Right cardiac atrium (tissue), 5 donors: ENCODE measurements at places on chromosomes 4 and X. TPM values are rescaled to one million over a fixed set of nuclear protein-coding genes. Genes with fewer than 3 reads are reported as not detected.

GRCh38 chr4:30924495-30924894 is 204.3 kb downstream of the PCDH7 start:
- DNase-seq: no peak

- no peak for DNase-seq
Measured at GRCh38 chrX:16511796-16512776, 137.9 kb upstream of the S100G start.

GRCh38 chr4:170122252-170122651 is 32.5 kb upstream of the AADAT start:
- DNase-seq: no peak

- no peak for DNase-seq
Measured at GRCh38 chr4:113960684-113961321, 18.6 kb downstream of the ARSJ start.

GRCh38 chrX:150062292-150063137 is 124.2 kb upstream of the EOLA2 start:
- peak; percentile 59 for DNase-seq

DNA sequence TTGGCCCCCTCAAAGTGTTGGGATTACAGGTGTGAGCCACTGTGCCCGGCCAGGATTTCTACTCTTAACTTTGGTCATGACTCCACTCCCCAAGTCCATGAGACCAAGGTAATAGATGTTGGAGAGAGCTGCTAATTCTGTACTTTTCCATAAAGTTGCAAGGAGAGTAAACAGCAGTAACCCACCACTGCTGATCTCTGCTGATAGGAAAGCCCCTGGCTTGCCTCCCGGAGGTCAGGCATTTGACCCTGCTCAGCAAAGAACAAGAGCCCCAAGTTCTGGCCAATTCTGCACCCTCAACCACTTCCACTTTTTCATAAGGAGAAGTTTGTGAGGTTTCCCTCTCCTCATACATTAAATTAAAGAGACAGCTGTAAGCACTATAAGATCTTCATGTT is 143.0 kb downstream of the RASL11B start:
- DNase-seq: no peak

- DNase-seq: no peak
Measured at GRCh38 chrX:14359727-14360126, 169.6 kb upstream of the GLRA2 start.

DNA sequence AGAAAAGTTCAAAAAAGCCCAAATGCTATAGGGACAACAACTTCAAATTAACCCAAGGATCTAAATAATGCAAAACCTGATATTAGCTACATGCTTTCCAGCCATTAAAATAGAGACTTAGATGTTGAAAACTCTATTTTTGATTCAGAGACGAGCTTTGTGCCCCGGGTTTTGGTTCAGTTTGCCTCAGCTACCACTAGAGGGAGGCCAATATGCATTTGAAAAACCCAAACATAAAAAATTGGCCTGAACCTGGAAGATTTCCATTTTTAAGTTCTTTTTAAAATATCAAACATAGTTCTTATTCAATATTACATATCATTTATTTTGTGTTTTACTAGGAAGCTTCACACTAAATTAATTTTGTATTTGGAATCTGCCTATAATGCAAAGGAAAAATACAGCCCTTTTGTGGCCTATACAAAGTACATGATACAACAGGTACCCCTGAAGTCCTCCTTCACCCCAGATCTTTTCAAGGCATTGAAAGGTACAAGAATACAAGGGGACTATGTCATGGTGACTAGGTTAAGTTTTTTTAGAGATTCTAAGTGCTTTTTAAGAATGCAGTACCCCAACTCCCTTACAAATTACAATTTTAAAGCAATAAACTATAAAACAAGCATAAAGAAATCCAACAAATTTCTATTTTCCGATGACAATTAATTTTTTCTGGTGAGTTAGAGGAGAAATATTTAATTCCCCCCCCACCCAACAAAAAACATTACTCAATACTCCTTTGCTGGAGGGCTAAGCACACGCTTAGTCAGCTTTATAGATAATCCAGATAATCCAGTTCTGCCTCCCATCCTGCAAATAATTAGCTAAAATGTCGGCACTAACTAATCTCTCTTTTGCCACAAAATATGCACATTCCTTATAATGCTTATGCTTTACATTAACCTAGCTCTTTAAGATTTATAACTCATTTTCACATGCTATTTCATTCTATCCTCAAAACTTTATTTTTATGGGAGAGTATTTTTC is 97.7 kb upstream of the PTPN13 start:
- DNase-seq: peak; percentile 17

- DNase-seq: no peak
Measured at GRCh38 chrX:105210258-105210657, 10.2 kb downstream of the TEX13A start.

GRCh38 chrX:151929126-151929525 is 16.4 kb downstream of the MAGEA4 start:
- DNase-seq: peak; percentile 23

GRCh38 chr4:12926189-12927066 is 557.7 kb downstream of the RAB28 start:
- DNase-seq: peak; percentile 36

- DNase-seq: no peak
Measured at GRCh38 chr4:154560824-154561231, 2.0 kb upstream of the FGB start.

GRCh38 chr4:66095065-66095464 is 424.8 kb upstream of the EPHA5 start:
- no peak for DNase-seq

DNA sequence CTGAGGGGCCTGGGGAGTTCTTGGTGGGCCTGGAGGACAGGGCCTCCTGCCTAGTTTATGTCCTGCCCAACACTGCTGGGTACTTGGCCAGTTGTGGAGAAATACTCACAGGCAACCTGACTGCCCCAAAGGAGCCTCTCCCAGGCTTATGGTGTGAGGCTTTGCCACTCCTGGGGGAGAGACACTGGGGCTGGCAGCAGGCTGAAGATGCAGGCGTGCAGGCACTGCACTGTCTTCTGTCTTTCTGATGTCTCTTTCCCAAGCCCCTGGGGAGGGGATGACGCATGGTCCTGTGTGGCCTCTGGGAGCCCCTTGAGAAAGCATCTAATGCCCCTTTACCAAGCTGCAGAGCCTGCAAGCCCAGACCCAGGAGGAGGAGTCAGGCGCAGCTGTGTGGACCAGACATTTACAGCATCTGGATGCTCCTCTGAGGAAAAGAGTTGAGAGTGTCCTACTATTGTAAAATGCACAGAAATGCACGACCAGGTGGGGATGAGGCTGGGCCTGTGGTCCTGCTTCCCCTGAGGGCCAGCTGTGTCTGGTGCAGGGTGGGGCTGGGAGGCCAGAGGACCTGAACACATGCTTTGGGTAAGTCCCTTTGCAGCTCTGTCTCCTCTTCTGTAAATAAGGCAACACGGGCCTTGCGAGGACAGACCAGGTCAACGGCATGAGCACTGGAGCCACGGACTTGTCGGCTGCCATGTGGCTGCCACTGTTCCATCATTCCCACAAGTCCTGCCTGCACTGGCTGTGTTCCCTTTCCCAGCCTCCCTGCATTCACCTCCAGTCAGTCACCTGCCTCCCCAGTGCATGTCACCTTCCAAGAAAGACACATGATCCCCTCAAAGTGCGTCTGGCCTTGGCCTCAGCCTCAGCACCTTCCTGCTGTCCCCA is 8.4 kb downstream of the TMEM271 start:
- no peak for DNase-seq

- no peak for DNase-seq
Measured at GRCh38 chrX:103734125-103734760, 23.5 kb downstream of the TMEM31 start.

The SMPX gene
- total RNA-seq: 422 TPM

The DCAF4L1 gene
- 0.12 TPM for total RNA-seq

The NPFFR2 gene
- total RNA-seq: not detected

The DIPK2B gene
- 4.1 TPM for total RNA-seq

The FGF16 gene
- not detected for total RNA-seq

The STK32B gene
- 0.43 TPM for total RNA-seq

The ARSJ gene
- total RNA-seq: 6.6 TPM

The MBTPS2 gene
- total RNA-seq: 12.3 TPM

The RBM46 gene
- not detected for total RNA-seq

The KLF8 gene
- total RNA-seq: 7.8 TPM

The TMPRSS11A gene
- not detected for total RNA-seq
